ENCODE measurements at places on chromosomes 2 and 18.

DNA sequence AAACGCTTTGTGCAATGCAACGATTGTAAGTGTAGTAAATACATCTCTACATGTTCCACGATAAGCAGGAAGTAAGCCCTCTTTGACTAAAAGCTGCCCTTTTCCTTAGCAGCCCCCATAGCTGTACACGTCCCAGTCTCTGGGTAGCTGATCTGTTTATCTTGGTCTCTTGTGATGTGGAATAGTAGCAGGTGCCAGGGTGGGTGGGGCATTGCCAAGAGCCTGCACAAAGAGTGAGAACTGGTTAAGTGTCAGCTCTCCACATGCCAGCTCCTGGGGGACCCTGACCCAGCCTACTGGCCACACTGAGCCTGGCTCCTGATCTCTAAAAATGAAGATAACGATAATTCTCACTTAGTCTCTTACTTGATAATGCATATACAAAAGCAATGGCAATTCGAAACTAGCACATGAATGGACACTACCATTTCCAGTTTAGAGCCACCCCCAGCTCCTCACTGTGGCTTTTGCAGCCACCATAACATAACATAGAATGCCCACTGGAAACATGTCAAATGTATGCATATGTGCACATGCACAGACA lies 92.3 kb downstream of the MYT1L start:
- no peak for DNase-seq

DNA sequence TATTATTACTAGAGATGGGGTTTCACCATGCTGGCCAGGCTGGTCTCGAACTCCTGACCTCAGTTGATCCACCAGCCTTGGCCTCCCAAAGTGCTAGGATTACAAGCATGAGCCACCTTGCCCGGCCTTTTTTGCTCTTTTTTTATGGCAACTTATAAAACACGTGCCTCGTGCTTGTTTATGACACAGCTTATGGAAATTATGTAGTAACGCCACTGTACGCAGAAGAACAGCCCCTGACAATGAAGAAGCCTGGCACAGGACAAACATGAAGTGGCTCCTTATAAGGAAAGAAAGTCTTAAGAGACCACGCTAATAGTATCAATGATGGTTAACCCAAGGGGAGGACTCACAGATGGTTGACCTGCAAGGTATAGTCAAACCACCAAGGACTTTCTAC lies 37.2 kb upstream of the RAPH1 start:
- no peak for DNase-seq

GRCh38 chr2:102141970-102142828 lies at the start of gene IL1R1:
IL1R1 (plus strand) TSS chr2:102142746; CDS start chr2:102157725, 14,979 bp downstream.
- no peak for DNase-seq

DNA sequence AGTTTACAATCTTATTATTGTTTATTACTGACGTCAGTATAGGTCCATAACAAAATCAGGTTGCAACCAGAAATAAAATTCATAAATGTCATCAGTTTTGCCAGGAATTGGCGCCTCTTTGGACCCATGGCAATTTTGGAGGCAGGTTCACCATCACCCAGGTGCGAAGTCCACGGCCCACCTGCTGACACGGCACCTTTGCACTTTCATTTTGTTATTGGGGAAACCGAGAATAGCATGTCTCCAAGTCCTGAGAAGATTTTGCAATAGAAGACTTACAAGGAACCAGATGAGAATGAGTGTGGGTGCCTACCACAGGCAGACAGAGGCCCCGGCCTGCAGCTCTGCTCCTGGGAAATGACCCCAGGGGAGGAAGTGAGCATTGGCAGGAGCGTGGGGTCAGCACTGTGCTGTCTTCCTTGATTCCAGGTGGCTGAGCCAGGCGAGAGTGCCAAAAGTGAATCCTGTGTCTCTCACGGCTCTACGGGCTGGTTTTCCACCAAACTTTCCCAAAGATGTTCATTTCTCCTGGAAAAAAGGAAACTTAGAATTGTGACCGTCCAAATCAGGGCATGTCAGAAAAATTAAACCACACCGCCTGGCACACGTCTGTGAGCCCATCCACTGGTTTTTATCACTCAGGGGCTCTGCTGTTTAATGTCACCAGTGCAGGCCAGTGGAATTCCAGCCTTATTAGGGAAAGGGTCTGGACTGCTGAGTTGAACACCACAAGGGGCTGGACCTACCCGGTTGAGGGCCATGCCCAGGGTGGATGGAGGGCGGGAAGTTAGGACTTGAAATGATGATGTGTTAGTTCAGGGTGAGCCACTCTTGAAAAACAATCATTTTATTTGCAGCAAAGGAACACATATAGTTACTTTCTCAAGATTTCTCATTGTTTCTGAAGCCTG lies 96.5 kb downstream of the PTGR3 start:
- DNase-seq = peak; percentile 2

GRCh38 chr18:36693931-36694620 lies 134.7 kb downstream of the TPGS2 start:
- no peak for DNase-seq

DNA sequence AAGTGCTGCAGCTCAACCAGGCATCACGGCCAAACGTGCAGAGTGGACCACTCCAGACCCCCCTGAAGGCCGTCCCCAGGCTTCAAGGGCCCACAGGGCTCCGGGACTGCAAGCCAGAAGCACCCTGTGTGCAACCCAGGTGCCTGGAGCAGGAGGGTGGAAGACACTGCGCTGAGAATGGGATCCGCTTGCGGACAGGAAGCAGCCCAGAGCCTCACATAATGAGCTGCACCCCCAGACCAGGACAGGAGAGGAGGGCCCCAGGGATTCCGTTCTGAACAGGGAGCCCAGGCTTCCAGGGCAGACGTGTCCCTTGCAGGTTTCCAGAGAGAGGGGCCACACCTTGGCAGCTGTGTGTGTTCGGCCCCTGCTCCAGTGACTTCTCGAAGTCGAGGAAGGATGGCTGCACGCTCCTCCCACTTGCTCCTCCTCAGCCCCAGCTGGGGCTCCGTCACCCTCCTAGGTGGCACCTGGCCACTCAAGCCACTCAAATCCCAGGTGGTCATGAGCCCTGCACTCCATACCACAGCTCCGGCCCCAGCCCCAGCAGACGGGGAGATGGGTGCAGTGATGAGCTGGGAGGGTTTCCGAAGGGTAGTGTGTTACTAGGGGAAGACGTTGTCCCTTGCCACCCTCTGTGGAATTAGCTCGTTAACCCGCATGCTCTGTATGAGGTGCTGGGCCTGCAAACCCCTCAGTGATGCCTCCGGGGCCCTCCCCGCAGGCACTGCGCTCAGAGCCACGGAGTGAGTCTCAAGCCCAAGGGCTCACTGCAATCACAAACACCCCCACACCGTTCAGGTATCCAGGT lies 79.2 kb downstream of the NDUFA10 start:
- DNase-seq = no peak

DNA sequence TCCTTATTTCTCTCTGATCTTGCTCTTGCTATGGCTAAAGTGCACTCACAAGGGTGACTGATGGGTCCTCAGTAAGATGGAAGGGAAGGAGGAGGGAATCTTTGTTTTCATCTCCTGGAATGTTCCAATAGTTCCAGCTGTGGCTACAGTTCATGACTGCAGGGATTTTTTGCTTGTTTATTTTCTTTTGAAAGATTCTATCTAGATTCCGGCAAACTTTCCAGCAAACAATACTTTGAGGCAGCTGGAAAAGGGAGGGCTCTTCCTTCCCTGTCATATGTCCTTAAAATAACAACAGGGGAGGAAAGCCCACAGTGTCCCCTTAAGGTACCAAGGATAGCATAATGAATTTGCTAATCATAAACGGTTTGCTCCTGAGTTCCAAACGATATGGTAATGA lies 111.3 kb upstream of the SLC14A2 start:
- no peak for DNase-seq

DNA sequence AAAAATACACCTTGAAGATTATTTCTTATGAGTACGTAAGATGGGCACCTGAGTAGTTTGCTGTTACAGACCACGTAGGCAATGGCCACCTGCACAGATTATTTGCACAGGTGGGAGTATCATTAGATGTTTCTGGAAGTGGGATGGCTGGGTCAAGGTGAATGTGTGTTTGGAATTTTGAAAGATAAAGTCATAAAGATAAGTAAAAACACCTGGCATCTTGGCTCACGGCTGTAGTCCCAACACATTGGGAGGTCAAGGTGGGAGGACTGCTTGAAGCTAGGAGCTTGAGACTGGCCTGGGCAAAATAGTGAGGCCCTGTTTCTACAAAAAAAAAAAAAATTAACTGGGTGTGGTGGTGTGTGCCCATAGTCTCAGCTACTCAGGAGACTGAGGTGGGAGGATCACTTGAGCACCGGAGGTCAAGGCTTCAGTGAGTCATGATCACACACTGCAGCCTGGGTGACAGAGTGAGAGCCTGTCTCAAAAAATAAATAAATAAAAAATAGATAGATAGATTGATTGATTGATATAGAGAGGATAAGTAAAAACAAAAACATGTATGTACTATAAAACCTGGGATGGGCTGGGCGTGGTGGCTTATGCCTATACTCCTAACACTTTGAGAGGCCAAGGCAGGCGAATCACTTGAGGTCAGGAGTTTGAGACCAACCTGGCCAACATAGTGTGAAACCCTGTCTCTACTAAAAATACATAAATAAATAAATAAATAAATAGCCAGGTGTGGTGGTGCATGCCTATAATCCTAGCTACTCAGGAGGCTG lies 30.4 kb downstream of the ODC1 start:
- DNase-seq = no peak

DNA sequence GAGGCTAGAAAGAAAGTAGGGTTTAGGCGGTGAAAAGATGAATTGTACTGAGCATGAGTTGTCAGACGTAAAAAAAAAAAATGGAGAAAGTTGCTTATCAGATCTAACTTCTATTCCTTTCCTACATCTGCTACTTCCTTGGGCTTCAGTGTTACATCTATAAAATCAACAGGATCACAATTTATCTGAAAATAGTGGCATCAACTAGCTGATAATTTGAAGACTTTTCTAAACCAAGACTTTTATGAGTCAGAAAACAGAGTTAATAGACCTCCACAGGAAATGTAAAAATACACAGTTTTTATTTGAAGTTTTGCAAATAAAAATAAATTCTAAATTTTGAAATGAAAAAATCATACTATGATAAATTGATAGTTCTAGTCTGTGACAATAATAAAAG lies 399.8 kb downstream of the GRB14 start:
- no peak for DNase-seq

DNA sequence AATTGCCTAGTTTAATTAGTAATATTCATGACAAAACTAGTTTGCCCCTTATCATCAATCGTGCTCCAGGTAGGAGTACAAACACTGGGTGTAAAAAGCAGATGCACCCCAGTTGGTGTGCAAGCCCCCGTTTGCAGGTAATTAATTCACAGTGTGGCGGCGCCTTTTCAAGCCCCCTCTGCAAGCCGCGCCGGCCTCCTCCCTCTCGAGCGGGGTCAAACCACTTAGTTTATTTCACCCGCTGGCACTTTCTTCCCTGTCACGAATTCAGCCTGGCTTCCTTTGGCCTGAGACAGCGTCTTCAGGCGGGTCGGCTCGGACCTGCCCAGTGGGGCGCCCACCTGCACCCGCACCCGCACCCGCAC lies 64.7 kb upstream of the MAPRE2 start:
- no peak for DNase-seq

DNA sequence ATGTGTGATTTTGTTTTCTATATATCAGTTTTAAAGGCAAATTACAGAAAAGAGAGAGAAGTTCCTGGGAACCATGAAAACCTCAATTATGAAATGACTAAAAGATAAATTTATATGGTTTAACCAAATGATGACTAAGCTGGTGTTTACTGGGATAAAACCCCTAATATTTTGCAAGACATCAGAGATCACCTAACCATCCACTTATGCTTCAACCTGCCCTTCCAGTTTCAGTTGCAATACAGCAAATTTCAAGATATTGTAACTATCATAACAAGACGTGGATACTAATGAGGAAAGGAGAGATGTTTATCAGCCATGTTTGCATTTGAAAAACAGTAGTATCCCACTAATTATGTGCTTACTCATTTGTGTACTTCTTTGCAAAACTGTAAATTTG lies 108.2 kb downstream of the GAREM1 start:
- no peak for DNase-seq

DNA sequence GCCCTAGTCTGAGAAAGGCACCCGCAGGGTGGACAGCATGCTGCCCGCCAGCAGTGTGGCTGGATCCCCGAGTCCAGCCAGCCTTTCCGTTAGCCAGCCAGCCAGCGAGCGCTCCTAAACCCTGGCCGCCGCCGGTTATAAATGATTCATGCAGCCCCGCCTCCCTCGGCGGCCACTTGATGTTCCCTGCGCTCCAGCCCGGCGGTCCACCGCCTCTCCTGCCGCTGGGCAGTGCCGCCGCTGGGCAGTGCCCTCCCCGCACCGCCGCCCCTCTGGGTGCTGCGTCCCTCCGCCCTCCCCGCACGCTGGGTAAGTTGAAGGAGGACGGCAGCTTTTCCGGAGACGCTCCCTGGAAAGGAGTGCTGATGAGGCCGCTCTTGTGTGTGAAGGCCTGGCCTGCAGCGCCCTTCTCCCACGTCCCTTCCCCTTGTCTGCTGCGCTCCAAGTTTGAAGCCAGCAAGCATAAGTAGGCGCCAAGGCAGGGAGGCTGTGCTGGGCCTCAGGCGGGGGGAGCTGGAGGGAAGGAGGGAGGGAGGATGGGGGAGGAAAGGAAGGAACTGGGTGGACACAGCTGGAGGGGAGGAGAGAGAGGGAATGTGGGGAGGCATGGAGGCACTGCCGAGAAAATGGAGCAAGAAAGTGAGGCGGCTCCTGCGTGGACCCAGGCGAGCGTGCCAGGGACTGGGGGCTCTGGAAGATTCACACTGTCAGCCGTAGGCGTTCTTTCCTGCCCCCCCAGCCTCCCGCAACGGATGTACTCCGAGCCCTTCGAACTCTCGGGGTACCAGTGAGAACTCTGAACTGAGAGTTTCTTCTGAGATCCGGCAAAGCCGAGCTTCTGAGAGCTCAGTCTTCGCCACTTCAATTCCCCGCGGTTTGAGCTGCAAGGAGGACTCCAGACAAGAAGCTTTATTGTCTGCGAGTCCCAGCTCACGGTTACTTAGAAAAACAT lies 131.9 kb downstream of the GLI2 start:
- no peak for DNase-seq

- peak; percentile 98 for DNase-seq
Measured at GRCh38 chr2:10665833-10666232, 23.9 kb downstream of the NOL10 start.

DNA sequence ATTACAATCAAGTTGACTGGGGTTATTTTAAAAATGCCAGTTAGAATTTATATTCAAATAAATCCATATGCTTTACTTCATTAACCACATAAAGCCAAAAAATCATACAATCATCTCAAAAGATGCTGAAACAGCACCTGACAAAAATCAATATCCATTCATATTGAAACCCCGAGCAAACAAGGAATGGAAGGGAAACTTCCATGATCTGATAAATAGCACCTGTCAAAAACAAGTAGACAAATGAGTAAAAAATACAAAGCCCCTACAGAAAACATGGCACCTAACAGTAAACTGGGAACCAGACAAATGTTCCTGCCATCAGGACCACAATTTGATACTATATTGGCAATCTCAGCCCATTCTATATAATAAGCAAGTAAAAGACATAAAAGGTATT lies 227.5 kb downstream of the HDAC4 start:
- no peak for DNase-seq

- no peak for DNase-seq
Measured at GRCh38 chr2:60839126-60839813, 42.1 kb upstream of the REL start.

- DNase-seq = no peak
Measured at GRCh38 chr18:58862356-58862755, 2.3 kb upstream of the ZNF532 start.
